SK-N-DZ (cell line): ENCODE measurements at places on chromosomes 5 and 9.

GRCh38 chr5:55096861-55097260 is 5.6 kb upstream of the GZMA start:
- no peak for DNase-seq

DNA sequence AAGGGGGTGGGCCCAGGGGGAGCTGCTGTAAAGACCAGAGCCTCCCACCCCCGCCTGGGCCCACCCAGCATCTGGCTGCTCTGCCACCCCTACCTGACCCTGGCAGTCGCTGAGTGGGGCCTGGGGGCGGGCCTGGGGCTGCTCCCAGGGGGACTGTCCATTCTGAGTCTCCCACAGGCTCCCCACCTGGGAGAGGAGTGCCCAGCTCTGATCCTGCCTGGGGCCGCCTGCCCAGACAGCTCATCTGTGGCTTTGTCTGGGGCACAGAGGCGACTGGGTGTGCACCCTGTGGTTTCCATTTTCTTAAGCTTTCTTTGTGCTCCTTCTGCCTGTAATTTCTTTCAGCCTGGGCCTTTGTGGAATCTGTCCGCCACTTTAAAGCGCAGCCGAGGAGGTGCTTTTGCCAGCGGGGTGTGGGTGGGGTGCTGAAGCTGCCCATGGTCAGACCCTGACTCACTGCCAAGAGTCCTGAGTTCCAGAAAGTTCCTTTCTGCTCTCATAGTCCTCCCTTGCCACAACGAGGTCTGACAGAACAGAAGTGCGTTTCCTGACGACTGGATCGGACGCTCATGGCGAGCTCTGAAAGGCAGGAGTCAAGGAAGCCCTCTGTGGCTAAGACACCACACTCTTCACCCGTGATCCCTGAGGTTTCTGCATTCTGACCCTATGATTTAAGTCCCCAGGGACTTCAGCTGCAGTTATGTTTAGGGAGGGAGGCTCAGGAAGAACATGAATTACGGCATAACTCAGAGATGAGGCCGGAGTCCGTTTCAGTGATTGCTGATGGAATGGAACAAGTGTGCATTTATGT is 225.0 kb downstream of the FANCC start:
- no peak for DNase-seq

DNA sequence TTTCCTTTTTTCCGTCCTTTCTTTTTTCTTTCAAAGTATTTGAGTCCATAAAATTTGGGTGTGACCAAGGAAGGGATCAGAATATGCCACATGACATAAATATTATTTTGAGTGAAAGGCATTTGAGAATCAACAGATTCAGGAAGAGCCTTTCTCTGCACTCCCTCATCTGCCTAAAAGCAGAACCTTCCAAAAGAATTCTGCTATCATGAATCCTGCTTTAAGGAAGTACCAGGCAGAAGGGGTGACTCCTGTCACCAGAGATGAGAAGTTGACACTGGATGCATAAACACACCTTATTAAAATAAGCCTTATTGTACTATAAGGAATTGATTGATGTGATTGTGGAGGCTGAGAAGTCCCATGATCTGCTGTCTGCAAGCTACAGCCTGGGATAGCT is 196.7 kb downstream of the SREK1 start:
- DNase-seq = no peak

DNA sequence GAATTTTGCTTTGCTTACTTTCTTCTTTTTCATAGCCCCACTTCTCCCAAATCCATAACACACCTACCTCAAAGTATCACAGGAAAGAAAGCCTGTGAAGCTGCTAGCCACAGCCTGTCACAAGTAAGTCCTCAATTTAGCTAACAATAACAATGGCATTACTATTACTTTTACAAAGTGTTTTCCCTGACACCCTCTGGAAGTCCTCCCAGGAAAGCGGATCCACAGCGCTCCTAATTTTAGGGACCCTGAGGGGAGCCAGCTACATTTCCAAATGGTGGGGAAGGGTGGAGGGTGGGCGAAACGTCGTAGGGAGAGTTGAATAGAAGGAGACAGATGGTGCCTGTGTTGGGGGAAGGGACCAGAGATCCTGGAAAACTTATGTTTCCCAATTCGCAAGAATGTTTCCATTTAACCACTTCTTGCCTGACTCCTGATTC is 523 bp upstream of the WWC1 start:
- DNase-seq = no peak

DNA sequence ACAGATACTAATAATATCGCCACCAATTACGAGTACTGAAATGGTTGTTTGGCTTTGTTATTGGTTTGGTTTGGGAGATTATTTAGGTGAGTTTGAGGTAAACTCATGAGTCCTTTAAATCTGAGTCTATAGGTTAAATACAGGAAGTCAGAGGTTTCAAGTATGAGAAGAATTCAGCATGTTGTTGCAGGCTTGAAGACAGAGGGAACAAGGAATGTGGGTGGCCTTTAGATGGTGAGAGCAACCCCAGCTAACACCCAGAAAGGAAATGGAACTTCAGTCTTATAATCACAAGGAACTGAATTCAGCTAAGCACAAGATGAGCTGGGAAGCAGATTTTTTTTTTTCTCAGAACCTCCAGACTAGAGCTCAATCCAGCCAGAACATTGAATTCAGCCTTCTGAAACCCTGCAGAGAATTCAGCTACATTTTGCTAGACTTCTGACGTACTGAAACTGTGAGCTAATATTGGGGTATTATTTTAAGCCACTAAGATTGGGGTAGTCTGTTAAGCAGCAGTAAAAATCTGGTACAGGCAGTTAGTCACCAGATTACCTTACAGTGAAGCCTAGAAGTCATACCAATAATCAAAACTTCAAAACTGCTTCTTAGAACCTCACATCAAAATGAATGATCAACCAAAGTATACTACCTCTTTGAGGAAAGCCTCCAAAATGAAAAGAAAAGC is 216.0 kb upstream of the PUM3 start:
- DNase-seq = no peak

DNA sequence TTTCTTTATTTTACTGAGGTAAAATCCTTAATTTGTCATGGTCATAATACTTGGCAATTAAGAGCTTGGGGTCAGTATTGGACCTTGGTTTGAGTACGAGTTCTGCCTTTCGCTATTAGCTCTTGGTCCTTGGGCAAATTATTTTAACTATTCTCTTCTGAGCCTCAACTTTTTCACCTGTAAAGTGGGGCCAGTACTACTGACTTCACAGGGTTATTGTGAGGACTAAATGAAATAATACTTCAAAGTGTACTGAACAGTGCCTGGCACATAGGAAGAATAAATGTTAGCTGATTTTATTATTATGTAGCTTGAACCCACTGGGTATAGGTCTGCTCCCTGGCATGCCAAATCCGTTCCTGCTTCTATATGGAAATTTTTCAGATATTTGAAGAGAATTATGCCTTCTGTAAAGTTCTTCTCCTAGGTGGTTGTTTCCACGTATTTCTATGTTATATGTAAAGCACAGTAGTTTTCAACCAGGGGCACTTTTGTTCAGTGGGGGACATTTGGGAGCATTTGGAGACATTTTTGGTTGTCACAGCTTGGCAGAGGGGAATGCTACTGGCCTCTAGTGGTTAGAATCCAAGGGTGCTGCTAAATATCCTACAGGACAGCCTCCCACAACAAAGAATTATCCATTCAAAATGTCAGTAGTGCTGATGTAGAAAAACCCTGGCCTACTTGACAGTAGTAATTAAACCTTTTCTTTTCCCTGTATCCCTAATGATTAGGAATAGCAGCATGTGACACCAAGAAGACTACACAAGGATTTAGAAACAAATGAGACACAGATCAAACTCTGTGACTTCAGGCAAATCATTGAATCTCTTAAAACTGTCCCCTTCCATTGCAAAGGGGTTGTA is 4.5 kb downstream of the RCL1 start:
- peak; percentile 7 for DNase-seq

- DNase-seq = peak; percentile 55
Measured at GRCh38 chr5:94893412-94894135, 275.1 kb downstream of the SLF1 start.

DNA sequence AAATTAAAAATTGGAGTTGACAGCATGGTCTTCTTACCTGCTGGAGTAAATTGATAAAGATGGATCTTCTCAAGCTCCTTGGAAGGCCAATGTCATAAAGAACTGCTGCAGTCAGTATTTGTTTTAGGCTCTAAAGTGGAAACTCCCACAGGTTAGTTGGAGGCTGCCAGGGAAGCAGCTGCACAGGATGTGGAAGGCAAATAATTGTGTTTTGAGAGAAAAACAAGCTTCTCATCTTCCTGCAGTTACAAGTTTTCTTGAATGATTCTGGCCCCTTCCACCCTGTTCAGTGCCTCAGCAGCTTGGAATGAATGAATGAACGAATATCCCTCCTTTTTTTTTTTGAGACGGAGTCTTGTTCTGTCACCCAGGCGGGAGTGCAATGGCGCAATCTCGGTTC is 13.9 kb downstream of the MROH2B start:
- no peak for DNase-seq

DNA sequence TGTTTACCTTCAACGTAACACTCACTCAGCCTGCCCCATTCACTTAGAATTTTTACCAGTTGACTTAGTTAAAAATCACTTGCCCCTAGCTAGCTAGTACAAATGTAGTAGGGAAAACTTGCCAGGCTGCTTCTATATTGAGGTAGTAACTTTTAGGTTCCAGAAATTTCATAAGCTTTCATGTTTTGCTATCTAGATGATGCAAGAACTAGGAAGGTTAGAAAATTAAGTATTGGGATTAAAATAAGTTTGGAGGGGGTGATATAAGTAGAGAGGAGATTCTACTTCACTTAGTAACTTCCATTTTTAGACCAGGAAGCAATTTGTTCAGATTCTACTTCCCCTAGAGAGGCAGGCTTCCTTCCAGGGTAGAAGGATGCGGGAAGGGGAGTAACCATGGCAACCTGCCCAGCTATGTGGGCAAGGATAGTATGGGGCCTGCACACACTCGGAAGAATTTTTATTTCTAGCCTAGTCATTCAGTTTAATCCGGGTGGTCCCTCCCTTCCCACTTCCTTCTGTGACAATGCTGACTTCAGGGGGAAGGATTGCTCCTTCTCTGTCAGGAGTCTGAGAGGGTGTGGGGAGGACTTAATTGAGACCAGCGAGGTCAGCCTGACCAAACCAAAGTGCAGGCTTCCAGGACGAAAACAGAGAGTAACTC is 4.2 kb downstream of the DAB2 start:
- DNase-seq = no peak

GRCh38 chr5:76422227-76422626 is 19.1 kb downstream of the IQGAP2 start:
- no peak for DNase-seq

GRCh38 chr9:131276094-131276888 is at the start of gene FAM78A:
Gene FAM78A (minus strand): TSS chr9:131276510. CDS start chr9:131276179, 331 bp downstream.
- DNase-seq = no peak

DNA sequence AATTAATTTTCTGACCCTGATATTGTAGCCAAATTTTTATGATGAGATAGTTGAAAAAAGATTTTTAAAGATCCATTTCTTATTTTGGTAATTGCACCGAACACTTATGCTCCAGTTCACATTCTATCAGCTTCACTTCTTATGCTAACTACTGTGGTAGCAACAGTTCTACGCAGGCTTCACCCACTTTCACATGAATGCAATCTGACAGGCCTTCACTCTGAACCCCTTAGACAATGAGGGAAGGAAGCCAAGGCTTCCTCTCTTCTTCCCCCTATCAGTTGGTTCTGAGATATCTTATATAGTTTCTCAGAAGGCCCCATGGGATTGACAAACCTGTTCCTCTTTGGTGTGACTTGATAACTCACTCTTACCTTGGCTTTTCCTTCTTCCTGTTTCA is 185.8 kb downstream of the CETN3 start:
- DNase-seq = no peak

GRCh38 chr9:117739624-117740347 is 35.6 kb downstream of the TLR4 start:
- DNase-seq = no peak

DNA sequence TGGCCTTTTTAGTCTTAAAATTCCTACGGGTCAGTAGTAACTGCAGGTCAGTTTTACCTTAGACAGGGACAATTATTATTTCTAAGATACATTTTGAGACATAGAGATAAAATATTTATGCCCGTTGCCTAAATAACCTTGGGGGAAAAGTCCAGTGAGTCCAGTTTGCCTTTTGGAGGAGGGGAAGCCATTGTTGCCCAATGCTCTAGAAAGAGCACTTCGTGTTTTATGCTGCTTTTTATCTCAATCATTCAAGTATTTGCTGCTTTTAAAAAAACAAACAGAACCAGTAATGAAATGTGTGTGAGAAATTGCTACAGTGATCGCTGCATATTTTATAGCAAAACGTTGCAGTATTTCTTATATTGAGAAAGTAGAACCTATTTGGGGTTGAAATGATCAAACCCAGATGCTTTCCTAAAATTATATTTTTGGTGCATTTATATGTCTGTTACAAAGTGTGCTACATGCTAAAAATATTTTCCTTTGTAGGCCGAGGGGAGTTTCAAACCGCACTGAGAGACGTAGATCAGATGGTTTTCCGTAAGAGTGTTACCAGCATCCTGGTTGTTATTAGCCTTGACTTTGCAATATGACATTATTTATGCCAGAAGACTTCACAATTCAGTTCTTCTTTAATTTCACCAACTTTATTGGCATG is 266.8 kb downstream of the AOPEP start:
- DNase-seq = no peak

DNA sequence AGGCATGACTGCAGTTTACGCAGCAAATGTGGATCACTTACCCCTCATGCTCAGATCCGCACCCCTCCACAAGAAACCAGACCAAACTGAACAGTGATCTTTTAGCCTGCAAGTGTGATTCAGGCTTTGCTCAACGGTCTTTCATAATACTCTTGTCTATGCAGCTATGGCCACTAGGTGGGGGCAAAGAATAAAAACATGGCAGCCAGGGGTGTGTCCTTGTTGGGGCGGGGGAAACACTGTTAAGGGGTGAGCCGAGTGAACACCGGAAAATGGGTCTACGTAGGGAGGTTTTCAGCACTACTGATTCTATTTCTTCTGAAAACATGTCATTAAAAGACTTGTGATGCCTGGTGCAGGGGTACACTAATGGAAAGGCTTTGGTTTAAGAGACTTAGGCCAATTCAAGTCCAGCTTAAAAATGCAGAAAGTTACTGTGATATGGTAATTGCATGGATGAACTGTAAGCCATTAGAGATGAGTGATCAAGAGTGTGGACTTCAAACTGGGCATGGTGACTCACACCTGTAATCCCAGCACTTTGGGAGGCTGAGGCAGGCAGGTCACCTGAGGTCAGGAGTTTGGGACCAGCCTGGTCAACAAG is 49.9 kb upstream of the GPR151 start:
- peak; percentile 79 for DNase-seq

GRCh38 chr5:150285114-150285513 is 4.5 kb downstream of the CAMK2A start:
- no peak for DNase-seq

DNA sequence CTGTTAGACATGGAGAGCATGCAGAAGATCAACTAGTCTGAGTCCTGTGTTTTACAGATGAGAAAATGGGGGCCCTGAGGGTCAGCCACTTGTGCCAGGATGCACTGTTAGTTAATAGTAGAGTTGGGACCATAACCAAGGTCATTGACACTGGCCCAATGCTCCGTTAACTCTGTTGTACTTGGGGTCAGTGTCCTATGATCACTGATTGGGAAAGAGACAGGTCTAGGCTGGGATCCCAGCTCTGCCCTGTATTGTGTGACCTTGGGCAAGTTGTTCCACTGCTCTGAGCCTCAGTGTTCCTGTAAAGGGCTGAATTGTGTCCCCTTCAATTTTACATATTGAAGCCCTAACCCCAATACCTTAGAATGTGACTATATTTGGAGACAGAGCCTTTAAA is 70.0 kb downstream of the GDNF start:
- DNase-seq = no peak
